ENCODE measurements at places on chromosomes 7 and 10. TPM values are rescaled to one million over a fixed set of nuclear protein-coding genes. Genes with fewer than 3 reads are reported as not detected.

Gene CRHR2
- total RNA-seq, result not detected

Gene XRCC2
- 5.1 TPM for total RNA-seq

Gene GDF2
- total RNA-seq, result not detected

Gene NIPSNAP2
- 66.4 TPM for total RNA-seq

Gene SPDYE2B
- total RNA-seq, result not detected

Gene TAS2R4
- total RNA-seq, result 2.3 TPM

Gene ELFN1
- total RNA-seq, result 5.0 TPM

Gene SAMD9L
- not detected for total RNA-seq

Gene EPHB4
- 117 TPM for total RNA-seq

Gene TLX1
- not detected for total RNA-seq

Gene TMUB1
- total RNA-seq, result 52.6 TPM

Gene CHST3
- 35.3 TPM for total RNA-seq

Gene CTAGE4
- total RNA-seq, result 8.7 TPM

Gene FGFR2
- 65.8 TPM for total RNA-seq

Gene TM9SF3
- total RNA-seq, result 113 TPM

Gene NXPH1
- 0.24 TPM for total RNA-seq

Gene RBM28
- total RNA-seq, result 60.9 TPM

Gene PNLIPRP3
- total RNA-seq, result not detected

Gene STEAP4
- total RNA-seq, result not detected

Gene GIMAP7
- total RNA-seq, result not detected

Gene HMX2
- not detected for total RNA-seq

Gene AGR2
- not detected for total RNA-seq

Gene IGFBP1
- total RNA-seq, result not detected

Measured in endodermal cell (in vitro differentiated cells).